ENCODE measurements at places on chromosomes 16 and 17.

DNA sequence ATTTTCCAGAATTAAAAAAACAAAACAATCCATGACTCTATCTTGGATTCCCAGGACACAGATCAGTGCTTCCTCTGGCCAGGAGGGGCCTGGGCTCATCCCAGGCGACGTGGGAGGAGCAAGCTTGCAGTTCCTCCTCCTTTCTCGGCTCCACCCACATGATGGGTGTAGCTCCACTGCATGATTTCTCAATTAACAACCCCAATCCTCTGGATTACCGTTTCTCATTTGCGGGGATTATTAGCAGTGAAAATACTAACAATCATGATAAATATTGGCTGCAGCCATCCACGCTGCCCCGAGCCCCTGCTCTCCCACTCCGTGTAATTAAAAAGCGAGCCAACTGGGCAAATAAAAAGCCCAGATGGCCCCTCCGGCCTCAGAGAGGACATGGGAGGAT, 46.4 kb upstream of the SDK2 start:
- no peak for DNase-seq

GRCh38 chr16:56988161-56988947, 1.0 kb upstream of the NLRC5 start:
- peak; percentile 41 for DNase-seq

GRCh38 chr17:41009301-41009760, 403 bp upstream of the KRTAP3-1 start:
- no peak for DNase-seq

- peak; percentile 85 for DNase-seq
These were observed at the start of gene ERBB2 for GRCh38 chr17:39699818-39700147. Gene ERBB2, plus strand, starts transcription at chr17:39700064. Its CDS starts 175 bp downstream, at chr17:39700239.

- DNase-seq: no peak
These were observed 28.3 kb downstream of the CCDC40 start for GRCh38 chr17:80064696-80065095.

DNA sequence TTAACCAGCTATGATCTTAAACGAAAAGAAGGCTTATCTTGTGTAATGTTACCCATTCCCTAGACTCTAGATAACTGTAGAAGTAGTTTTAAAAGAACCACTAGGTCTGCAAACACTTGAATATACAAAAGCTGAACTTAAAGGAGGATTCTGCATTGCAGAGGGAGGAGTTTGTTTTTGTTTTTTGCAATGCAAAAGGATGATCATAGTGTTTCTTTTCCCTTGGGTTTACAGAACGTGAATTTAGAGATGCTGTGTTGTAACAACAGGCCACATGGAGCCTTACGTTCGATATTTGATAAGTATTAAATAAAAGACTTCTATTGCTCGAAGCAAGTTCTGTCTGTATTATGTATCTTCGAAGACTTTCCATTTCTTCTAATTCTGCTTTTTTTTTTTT, 77.6 kb downstream of the CHD9 start:
- no peak for DNase-seq

DNA sequence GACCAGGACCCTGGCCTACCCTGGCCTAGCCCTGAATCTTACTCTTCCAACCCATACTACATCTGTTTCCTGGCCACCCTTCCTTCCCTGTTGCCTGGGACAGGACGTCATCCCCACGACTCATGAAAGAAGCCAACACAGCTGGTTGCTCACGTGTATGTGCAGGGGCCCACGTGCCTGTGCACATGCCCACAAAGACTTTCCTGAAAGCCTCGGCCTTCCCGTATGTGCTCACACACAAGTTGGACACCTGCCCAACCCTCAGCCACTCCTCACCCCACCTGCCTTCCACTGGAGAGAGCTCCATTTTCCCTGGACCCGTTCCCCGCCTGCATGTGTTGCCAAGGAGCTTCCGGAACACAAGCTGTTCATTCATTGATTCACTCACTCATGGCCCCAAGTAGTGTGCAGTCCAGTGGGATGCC, 7.0 kb downstream of the PLXDC1 start:
- DNase-seq: peak; percentile 69

DNA sequence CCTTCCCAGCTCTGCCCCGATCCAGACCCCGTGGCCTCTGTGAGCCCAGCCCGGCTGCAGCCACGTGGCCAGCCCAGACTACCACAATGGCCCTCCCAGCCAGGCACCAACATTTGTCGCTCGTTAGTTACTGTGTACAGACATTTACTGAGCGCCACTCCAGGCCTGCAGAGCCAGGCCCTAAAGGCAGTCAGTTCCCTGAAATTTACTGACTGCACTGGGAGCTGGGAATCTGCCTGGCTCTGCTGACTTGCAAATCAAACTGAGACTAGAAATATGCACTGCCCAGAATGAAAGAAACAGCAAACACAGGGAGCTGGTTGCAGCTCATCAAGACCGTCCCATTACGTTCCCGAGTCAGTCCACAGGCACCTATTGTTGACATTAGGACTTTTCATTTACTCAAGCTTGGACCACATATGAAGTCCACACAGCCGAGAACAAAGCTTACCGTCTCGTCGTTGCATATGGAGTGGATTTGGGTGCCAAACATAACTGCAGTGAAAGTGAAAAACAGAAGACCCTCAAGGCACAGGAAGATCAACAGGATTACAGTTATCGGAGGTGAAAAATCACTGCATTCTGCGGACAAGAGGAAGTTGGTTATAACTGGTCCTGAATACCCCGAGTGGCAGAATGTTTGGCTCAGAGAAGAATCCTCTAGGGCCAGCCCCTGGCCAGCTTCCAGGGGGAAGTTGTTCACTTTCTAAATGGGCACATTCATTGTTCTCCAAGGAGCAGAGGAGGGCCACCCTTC, 34.5 kb downstream of the ZDHHC7 start:
- peak; percentile 18 for DNase-seq

- no peak for DNase-seq
These were observed 107.4 kb upstream of the ANKFN1 start for GRCh38 chr17:56045872-56046271.

- DNase-seq: peak; percentile 79
These were observed at the start of gene SLFN13 for GRCh38 chr17:35448214-35448898. Gene SLFN13, minus strand, starts transcription at chr17:35448766. Its CDS starts 3,086 bp downstream, at chr17:35445680.

DNA sequence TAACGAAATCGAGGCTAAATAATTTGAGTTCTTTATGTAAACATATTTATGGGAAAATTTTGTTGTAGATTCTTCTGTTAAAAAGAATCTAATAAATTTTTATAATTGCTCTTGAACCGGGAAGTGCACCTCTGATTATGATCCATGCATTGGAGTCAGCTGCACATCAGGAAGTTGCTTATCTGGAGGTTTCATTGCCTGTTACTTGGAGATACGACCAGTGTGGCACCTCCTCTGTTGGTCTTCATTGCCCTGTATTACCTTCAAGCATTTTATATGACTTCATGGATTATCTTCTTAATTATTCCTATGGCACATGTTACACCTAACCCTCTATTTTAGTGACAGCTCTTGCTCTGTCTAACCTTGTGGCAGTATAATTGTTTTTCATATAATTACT, 312.6 kb upstream of the TBX2 start:
- no peak for DNase-seq

DNA sequence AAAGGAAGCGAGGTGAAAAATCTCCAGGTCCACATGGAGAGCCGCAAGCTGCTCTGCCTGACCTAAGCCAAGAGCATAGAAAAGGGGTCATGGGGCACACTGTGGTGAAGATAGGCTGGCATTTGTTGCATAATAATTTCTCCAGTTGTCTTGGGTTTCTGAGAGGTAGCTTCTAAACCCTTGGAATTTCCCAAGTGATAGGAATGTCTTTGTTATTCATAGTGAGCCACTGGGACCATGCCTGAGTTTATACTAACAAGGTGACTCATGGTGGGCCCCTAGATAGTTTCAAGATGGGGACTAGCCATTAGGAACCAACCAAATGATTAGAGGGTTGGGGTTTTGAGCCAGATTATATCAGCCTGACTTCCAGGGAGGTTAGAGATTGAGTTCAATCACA, 25.6 kb downstream of the SOST start:
- peak; percentile 82 for DNase-seq

GRCh38 chr17:21214777-21215541, 998 bp upstream of the TMEM11 start:
- peak; percentile 27 for DNase-seq

GRCh38 chr16:55035956-55036355, 105.3 kb downstream of the IRX5 start:
- DNase-seq: no peak

DNA sequence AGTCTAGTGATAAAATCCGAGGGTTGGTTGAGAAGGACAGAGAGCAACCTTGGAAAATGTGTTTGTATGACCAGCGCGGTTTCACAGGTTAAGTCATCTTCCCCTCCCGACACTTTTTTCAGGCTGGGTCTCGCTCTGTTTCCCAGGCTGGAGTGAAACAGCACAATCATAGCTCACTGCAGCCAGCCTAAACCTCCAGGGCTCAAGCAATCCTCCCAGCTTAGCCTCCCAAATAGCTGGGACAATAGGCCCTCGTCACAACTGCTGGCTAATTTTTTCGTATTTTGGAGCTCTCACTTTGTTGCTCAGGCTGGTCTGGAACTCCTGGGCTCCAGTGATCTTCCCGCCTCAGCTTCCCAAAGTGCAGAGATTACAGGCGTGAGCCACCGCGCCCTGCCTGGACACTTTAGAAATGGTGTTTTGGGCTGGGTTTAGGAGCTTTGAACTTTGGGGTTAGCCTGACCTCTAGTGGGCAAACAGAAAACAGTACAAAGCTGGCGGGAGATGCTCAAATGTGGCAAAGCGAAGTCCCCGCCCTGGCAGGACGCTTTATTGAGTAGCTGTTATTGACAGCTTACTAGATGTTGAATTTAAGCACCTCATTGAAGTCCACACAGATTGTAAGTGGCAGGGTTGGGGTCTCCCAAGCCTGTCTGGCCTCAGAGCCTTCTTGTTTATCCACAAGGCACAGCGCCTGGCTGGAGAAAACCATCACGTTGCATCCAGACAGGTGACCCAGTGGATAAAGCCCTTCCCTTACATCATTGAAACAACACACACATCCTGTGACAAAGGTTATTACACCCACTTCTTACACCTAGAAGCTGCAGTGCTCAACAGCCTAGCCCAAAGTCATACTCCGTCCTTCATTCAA, 34.7 kb upstream of the RBBP6 start:
- peak; percentile 55 for DNase-seq

GRCh38 chr17:58402679-58403078, 14.7 kb downstream of the RNF43 start:
- DNase-seq: peak; percentile 16

DNA sequence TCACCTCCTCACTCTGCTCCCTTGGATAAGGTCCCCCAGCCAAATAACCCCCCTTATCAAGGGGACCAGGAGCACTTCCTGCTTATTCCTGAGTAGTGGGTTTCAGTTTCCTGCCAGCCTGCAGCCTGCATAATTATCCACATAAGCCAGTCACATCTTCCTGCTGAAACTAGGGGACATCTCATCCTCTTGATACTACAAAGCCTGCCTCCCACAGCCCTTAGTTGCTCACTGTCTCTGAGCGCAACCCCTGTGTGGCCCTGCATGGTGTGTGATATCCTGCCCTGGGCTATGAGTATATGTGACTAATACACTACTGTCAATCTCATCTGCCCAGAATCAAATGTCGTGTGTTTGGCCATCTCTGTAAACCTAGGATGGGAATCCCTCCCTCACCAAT, 8.0 kb upstream of the XYLT2 start:
- no peak for DNase-seq

DNA sequence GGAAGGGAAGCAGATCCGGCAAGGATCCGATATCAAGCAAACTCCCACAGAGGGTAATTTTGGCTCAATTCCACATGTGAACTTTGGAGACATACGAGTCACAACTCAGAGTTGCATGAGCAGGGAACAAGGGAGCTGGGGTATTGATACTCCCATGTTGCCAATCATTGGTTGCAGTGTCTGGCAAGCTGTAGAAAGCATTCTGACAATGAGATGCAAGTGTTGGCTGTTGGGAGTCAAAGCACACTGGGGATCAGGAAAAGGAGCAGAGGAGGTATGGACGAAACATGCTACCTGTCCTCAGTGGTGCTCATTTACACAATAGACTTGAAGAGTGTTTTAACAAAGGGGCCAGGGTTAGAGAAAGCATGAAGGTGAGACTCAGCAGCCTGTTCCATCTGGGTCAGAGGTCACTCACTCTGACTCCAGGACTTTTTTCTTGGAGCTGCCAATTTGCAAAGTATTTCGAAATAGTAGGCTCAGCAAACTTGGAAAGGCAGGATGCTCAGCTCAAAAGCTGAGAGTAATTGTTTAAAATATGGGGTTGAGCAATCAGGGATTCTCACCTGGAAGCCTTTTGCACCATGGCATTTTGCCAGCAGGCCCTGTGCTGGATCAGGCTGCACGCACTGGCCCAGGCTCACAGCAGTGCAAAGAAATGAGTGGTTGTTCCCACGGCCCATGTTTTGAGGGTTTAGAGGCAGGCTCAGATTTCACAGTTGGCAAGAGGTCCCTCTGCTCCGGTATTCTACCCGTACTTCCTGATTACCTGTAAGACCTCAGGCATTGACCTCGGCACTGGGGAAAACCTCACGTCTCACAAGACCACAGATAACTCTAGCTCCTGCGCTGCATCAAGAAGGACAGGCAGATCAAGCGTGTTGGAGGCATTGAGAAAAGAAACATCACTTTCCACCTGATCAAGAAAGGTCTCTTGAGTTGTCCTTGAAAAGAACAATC, 17.6 kb upstream of the NKD1 start:
- DNase-seq: no peak
